ENCODE measurements at places on chromosomes 5 and 9. TPM values are rescaled to one million over a fixed set of nuclear protein-coding genes. Genes with fewer than 3 reads are reported as not detected.

P4HA2 gene
- total RNA-seq = 8.4 TPM

ZNF367 gene
- 27.8 TPM for total RNA-seq

ELOVL7 gene
- 0.41 TPM for total RNA-seq

CDHR2 gene
- total RNA-seq = 0.69 TPM

PCDHGA3 gene
- 0.09 TPM for total RNA-seq

ZFP2 gene
- 0.35 TPM for total RNA-seq

- ATAC-seq = no peak
These were observed 58.3 kb downstream of the PRELID2 start for GRCh38 chr5:145776886-145777285.

- ATAC-seq = no peak
These were observed 771.6 kb upstream of the ZNF608 start for GRCh38 chr5:125517973-125518550.

DNA sequence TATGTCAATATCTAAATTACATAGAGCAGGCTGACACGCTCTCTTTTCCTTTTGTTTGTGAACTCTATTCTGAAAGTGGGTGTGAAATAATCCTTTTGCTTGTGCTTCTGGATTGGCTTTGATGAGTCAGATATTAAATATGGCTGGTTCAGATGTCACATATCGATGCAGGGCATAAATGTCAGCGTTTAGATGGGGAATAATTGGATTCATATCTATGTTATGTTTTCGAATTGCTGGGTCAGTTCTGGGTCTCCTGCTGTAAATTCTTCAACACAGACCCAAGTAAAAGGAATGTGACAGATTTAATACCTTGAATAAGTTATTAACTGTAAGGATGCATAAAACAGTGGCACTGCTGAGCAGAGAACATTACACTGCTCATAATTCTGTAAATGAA is 118.7 kb upstream of the SNX2 start:
- no peak for ATAC-seq

DNA sequence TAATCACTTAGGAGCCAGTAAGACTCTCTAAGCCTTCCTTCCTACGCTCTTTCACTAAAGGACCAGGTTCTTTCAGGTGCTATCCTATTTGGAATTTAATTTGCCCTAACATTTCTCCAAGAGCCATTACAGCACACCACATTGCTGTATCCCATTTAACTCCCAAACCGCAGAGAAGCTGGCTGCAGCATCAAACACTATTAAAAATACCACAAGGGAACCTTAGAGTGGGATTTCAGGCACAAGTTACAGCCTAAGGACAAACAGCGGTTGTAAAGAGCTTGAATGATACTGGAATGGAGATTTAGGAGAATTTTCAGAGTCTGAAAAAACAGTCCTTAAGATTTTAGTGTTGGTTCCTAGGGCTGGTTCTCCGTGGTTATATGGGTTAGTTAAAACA is 566.4 kb downstream of the RAB3C start:
- ATAC-seq = no peak

GRCh38 chr9:36150574-36151315 is 14.2 kb downstream of the GLIPR2 start:
- no peak for ATAC-seq

- ATAC-seq = no peak
These were observed 103.5 kb upstream of the DPYSL3 start for GRCh38 chr5:147613359-147613758.

DNA sequence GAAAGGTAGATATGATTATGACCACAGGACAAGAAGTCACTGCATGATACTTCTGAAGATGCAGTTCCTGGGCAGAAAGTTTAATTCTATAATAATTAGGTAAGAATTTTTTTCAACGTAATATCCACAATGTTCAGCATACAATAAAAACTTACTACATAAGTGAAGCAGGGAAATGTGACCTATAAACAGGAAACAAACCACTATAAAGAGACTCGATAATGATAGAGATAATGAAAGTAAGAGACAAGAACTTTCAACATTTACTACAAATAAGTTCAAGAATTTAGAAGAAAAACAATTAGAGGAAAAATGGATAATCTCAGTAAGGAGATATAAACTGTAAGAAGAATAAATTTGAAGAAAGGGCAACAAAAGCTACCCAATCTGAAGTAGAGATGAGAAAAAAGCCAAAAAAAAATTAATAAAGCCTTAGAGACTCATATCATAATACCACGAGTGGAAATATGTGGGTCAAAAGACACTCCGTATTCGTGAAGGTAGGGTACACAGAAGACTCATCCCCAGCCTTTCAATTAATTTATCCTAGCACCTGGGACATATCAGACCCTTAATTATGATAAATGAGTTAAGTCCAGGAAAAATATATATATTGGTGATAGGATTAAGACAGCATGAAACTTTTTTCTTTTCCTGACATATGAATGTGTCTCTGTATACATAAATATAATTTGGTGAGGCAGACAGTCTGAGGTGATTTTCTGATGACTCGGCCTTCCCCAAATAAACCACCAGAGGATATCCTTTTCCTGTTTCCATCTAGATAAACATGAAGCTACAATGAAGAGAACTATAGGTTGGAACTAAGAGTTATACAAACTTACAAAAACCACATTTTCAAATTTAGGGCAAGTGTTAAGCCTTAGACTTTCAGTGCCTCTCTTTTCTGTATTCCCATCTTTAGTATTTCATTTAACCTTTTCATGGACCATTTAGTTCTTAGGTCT is 120.4 kb downstream of the RAPGEF6 start:
- peak; percentile 93 for ATAC-seq

- ATAC-seq = no peak
These were observed 144.6 kb downstream of the CCDC171 start for GRCh38 chr9:15697446-15697851.

- ATAC-seq = no peak
These were observed 71.7 kb upstream of the RAD23B start for GRCh38 chr9:107211284-107211923.

GRCh38 chr5:151584057-151584937 is 6.8 kb downstream of the FAT2 start:
- ATAC-seq = no peak

DNA sequence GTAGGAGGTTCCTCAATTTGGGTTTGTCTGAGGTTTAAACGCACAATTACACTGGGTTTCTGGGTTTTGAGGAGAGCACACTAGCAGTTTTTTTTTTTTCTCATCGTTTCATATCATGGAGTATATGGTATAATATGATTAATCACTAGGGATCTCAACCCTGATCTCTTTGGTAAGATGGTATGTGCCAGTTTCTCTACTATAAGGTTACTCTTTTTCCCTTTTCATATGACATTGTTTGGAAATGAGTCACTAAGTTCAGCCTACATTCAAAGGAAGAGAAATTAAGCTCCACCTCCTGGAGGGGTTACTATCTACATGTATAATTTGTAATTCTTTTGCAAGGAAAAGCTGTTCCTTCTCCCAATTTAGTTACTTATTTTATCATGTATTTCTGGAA is 35.2 kb downstream of the MTRR start:
- peak; percentile 72 for ATAC-seq

DNA sequence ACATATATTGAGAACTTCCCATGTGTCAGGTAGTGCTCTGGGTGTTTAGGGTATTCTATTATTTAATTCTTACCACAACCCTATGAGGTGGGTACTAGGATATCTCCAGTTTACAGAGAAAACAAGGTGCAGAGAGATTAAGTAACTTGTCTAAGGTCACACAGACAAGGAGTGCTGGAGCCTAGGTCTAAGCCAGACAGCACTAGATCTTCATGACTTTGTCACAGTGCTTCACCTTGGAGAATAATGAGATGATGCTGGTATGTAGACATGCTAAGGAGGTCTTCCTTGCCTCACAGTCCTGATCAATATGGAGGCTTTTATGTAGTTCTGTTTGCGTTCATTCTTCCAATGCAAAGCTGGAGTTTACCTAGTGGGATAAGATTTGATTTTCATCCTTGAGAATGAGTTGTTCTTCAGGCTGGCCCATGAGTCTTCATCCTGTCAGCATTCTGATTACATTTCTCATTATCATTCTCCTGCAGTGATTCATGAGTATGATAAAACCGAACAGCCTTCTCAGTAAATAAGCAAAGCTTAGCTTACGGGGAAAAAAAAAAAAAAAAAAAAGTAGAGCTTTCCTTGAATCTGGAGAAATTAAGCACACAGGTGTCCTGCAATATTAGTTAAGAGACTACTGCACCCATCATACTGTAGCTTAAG is 176.3 kb downstream of the C9orf152 start:
- ATAC-seq = no peak

GRCh38 chr5:178323961-178324360 is 91.4 kb upstream of the PHYKPL start:
- ATAC-seq = no peak

DNA sequence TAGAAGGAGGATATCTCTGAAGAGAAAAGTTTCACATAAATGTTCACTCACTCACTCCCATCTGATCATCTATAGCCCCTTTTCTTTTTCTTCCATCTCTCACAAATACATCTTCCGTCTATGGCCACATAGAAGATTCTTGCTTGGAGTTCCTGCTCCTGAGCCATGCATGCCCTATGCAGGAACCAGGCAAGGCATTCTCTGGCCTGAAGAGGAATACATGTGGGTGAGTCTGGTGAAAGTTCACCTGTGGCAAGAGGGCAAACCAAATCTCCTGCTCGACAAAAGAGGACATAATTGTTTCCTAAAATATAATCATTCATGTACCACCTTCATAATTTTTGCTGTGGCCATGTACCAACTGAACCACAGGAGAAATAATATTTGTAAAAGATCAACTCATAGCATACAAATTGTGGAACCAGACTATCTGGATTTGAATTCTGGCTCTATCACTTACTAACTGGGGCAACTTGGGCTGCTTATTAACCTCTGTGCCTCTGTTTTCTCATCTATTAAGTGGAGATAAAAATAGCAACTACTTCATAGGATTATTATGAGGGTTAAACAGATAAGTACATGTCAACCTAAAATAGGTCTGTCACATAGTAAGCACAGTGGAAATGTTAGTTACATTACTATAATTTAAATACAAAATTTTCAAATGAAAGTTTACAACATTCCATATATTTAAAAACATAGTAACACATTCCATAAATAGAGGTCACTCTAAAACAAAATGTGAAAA is 121.2 kb upstream of the NFIB start:
- no peak for ATAC-seq

DNA sequence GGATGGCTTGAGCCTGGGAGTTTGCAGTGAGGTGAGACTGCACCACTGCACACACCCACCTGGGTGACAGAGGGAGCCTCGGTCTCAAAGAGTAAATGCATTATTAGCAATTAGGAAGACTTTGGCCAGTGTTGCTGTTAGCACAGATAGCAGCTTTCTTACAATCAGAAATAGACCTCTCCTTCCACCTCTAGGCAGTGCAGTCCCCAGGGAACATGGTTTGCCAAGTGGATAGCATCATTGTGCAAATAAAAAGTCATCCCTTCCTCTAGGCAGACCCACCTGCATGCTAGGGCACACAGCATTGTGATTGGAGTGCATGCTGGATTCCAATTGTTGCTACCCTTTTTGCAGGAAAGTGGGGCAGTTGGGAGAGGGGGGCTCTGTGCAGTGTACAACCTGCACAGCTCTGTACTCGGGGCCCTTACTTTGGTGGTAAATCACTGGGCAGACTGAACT is 77.9 kb upstream of the KLF9 start:
- ATAC-seq = no peak

DNA sequence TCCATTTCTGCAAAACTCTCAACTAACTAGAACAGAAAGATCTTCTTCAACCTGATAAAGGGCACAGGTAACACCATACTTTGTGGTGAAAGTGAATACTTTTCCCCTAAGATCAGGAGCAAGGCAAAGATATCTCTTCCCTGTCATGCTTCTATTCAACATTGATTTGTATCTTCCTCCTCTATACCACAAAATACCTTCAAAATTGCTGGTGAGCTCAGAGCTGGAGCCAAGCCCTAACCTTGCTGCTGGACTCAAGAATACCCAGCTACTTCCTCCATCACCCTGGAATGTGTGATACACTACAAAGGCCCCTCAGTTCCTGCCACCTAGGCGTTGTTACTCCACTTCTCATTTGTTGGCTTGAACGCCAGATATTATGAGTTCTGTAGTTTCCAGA is 499.0 kb downstream of the ACTL7B start:
- ATAC-seq = no peak

DNA sequence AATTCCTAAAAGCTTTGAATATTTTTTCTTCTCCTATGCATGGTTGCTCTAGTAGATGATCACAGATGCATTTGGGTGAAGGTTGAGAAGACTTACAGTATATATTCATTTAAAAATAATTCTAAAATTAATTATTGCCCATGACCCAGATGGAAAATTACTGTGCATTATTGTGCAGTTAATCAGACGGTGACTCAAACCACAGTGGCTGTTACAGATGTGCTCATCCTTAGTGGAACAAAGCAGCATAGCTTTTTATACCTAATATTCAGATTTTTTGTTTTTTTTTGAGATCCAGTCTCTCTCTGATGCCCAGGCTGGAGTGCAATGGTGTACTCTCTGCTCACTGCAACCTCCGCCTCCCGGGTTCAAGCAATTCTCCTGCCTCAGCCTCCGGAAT is 10.7 kb downstream of the OR2V1 start:
- ATAC-seq = no peak

DNA sequence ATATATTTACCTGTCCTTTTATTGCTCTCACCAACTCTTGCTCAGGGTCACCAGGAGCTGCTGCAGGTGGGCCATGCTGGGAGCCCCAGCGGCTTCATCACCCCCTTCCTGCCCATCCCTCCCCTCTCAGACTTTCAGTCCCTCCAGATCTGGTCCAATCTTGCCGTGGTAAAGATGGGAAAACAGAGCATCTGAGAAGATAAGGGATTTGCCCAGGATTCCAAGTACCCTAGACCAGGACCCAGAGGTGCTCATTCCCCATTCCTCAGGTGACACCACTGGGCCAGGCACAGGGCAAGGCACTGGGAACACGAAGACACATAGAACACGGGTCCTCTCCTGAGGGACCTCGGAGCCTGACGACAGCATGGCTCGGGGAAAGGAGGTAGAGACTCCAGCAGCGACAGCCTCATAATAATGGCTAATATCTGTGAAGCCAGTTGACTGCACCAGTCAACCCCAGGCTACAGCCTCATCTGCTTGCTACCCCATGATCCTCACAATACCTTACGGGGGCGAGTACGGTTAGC is 18.0 kb downstream of the TMOD1 start:
- ATAC-seq = no peak

DNA sequence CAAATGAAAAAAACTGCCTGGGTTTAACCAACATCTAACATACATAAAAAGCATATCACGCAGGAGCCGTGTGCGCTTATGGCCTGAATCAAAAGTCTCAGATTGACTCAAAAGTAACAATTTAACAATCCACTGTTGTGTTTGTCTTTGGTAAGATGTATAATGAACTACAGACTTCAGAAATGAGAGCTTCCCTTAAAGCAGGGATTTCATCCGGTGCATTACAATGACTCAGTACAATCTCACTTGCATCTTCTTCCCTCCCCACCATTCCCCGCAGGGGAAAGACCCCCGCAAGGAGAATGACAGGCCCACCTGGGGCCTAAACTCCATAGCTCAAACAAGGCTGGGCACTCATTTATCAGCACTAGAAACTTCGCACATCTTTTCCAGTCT is 1.4 kb downstream of the ZFR start:
- ATAC-seq = peak; percentile 73

DNA sequence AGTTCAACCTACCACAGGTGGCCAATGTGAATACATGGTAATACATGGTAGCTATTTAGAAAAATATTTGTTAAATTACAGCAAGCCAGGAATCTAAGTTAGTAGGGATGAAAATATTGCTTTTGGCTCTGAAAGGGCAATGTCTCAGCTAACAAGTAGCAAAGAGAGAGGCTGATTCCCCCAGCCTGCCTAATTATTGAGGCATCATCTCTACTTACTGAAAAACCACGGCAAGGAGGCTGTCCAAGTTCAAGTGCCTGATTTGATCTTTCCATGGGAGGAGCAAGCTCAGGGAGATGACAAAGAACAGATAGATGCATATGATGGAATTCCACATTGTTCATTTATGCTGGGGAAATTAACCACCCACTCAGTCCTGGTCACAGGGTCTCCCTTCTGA is 28.7 kb upstream of the UBTD2 start:
- no peak for ATAC-seq

Measured in activated T-helper 17 cell treated with anti-CD3 and anti-CD28 coated beads, Interleukin-2, amount 50 U/mL, for 72 hours (primary cell).